Stimulated activated CD4-positive, alpha-beta T cell treated with anti-CD3 and anti-CD28 coated beads, Interleukin-1b, Interleukin-23, amount 100 ng/mL, for 1 hour (primary cell): ENCODE measurements at places on chromosomes 11 and 22.

DNA sequence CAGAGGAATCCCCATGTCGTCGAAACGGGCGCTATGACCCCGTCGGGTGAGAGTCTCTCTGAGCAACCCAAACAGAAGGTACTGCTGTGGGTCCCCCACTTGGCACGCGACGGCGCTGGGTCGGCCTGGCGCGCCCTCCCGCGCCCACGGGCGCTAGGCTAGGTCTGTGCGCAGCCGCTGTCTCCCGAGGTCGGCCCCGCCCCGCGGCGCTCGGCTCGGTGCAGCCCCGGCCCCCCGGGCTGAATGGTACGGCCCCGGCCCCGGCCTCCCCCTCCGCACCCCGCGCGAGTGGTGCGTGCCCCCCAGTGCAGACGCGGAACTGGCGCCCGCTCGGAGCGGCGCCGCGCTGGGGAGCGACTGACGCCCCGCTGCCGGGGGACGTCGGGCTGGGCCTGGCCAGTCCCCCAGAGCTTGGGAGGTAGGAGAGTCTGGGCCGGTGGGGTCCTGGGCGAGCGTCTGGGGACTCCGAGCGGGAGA lies at the start of gene MADD:
TSS of gene MADD (plus strand) at position 305 of the 477 bp plus-strand sequence.
- peak; percentile 84 for DNase-seq

- no peak for DNase-seq
Observed at GRCh38 chr11:27373856-27374602, 11.0 kb upstream of the CCDC34 start.

DNA sequence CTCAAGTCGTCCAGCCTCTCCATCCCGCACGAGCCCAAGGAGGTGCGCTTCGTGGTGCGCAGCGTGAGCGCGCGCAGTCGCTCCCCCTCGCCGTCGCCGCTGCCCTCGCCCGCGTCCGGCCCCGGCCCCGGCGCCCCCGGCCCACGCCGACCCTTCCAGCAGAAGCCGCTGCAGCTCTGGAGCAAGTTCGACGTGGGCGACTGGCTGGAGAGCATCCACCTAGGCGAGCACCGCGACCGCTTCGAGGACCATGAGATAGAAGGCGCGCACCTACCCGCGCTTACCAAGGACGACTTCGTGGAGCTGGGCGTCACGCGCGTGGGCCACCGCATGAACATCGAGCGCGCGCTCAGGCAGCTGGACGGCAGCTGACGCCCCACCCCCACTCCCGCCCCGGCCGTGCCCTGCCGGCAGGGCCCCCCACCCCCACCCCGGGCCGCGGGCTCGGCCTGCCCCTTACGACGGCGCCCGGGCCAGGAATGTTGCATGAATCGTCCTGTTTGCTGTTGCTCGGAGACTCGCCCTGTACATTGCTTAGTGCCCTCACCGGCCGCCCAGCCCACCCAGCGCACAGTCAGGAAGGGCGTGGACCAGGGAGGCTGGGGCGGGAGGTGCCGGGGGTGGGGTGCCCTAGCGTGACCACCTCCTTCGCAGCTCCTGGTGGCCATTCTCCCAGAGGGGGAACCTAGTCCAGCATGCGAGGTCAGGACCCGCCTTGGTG lies 6.9 kb upstream of the ACR start:
- DNase-seq = no peak

- no peak for DNase-seq
Observed at GRCh38 chr11:17559341-17560087, 12.5 kb downstream of the OTOG start.

DNA sequence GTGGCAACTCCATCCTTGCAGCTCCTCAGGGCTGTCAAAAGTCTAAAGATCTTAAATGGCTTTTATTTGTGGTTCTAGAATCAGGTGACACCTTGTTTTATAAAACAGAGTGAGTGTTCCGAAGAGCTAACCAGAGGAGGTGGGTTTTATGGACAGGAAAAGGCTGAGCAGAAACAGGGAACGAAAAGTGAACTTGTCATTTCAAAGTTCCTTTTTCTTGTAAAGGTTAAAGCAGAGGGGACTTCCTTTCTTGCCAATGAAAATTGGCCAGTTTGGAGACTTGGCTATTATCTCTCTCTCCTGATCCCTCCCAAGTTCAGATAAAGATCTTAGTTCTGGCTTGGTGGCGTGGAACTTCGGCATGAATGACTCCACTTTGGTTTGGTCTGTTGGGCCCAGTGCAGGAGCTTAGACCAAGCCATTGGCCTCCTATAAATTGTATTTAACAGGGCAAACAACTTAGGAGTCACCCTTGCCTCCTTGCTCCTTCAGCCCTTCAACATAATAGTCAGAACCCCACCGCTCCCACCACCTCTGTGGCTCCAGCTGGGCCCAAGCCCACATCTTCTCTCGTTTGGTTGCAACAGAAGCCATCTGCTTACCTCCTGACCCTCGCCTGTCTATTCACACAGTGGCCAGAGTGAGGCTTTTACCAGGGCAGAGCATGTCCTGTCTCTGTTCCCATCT lies 102.4 kb upstream of the THY1 start:
- DNase-seq = no peak

- no peak for DNase-seq
Observed at GRCh38 chr11:125454047-125454446, 42.0 kb downstream of the FEZ1 start.

DNA sequence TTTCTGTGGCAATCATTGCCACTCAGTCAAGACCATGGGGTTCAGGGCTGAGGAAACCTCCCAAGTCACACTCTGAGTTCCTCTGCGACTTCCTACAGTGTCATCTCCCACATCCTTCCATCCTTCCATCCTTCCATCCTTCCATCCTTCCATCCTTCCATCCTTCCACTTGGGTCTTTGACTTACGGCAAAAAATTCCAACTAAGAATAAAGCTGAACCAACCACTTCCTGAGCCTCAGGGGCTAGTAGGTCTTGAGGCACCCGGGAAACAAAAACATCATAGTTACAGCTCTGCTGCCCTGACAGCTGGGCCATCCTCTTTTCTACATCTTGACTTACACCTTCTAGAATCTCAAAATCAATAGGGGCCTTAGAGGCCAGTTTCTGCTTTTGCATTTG lies 32.1 kb downstream of the EHF start:
- no peak for DNase-seq

- DNase-seq = no peak
Observed at GRCh38 chr11:116416852-116417251, 355.9 kb downstream of the BUD13 start.

GRCh38 chr11:85810521-85810870 lies 445 bp downstream of the SYTL2 start:
- no peak for DNase-seq

DNA sequence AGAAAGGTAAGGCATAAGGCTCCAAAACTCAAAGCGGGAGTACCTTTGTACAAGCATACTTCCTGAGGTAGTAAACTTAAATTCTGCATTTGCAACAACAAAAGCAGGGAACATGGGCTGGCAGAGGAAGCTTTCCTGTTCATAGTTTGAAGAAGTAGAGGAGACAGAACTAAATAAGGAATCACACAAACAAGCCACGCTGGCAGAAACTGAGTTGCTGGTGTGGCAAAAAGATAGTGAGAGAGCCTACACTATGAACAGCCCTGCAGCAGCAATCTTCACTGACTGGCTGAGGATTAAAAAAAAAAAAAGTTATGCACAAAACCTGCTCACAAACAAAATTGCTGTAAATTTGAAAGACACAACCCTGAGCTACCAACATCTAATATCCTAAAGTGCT lies 46.5 kb downstream of the FCHSD2 start:
- no peak for DNase-seq

DNA sequence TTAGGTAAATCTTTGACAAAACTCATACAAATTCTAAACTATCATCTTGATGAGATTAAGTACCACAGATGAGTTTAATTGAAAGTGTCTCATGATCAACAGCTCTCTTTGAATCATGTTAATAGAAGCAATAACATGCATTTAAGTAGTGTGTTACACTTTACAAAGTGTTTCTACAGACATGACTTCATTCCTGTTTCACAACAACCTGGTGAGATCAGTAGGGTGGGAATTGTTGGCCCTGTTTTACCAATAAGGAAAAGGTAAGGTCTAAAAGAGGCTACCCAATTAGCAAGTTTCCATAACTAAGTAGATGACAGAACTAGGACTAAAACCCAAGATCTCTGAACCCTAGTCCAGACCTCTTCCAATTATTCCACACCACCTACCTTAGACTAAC lies 12.7 kb upstream of the PRSS23 start:
- DNase-seq = no peak

DNA sequence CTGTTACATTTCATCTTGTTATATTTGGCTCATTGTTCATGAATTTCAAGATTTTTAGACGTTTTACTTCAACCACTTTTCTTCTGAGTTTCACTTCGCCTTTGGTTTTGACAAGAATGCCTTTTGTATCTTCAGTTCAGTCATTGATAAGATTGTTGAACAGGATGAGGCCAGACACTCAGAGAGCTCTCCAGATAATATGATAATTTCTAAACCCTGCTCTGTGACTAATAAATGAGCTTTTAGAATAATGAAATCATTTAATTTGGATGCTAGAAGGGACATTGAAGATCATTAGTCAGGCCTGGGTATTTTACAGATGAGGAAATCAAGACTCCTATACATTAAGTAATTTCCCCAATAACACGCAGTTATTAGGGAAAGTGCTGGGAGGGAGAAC lies 37.2 kb upstream of the GRAMD1B start:
- no peak for DNase-seq

DNA sequence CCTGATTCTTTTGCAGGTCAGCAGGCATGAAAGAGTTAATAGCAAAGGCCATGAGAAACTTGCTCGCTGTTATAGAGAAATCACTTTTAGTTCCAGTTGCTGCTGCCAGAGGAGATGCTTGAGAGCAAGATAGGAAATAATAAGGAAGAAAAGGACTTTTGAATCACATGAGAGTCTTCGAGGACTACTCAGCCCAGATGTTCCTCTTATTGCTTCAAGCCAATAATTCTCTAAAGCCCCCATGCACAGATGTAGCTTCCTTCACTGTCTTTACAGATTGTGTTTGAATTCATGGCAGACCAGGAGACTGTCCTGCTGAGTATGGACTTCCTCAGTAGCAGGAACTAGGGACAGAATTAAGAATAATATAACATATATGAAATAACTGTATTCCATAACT lies 50.1 kb upstream of the OLFML1 start:
- no peak for DNase-seq

DNA sequence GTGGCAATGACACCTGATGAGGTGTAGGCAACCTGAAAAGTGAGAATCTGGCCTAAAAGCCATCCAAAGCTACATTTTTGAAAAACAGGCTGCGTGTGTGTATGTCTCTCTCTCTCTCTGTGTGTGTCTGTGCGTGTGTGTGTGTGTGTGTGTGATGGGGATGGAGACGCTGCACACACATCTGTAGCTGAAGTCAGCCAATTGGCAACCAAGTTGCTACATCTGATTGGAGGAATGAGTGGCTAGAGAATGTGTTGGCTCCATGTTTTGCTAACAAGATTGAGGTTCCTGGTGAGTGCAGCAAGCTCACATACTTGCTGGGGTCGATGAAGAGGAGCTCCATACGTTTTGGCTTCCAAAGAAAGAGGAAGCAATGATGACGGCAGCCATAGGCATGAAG lies 311.4 kb upstream of the NCAM1 start:
- DNase-seq = no peak

DNA sequence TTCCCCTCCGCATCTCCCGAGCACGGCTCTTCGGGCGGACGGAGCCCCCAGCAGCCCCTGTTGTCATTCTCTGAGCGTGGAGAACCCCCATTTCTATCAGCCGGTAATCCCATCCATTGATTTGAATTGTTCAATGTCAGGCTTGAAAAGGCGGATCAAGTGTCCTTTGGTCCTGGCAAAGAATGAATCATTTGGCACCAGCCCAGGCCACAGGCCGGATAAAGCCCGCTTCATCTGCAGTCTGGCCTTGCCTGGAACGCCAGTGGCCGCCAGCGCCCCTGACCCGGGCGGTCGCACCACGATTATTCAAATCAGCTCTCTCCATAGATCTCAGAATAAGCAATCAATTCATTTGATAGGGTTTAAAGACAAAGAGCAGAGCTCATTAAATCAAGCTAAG lies 188.9 kb downstream of the BRD1 start:
- no peak for DNase-seq

GRCh38 chr11:117582433-117582832 lies 214.6 kb downstream of the DSCAML1 start:
- no peak for DNase-seq

- DNase-seq = no peak
Observed at GRCh38 chr22:28716686-28717085, 24.9 kb downstream of the CHEK2 start.

DNA sequence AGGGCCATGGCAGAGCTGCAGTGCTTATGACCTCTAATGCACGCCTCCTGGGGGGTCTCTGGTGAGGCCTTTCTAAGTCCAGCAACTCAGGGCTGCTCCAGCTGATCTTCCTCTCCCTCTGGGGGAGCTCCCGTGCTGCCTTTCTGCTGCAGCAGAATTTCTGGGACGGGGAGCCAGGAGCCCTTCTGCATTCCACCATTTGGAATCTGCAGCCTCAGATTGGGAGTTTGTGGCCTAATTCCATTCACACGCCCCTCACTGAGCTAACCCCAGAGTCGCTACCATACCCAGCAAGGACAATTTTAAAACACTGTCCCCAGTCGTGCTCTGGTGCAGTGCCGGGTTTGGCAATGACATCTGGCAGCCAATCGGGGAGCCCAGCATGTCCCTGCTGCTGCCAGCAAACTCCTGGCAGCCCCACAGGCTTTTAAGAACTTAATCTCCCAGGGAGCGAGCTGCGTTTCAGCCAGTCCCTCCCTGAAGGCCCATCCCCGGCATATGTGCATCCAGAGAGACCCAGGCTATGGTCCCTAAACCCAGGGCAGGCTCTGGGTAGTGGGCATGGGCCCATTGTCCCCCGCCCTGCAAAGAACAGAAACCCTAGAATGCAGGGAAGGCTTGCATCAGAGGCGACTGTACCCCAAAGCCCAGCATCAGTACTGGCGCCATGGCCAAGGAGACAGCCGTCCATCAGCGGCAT lies 4.7 kb downstream of the SHANK2 start:
- DNase-seq = no peak

DNA sequence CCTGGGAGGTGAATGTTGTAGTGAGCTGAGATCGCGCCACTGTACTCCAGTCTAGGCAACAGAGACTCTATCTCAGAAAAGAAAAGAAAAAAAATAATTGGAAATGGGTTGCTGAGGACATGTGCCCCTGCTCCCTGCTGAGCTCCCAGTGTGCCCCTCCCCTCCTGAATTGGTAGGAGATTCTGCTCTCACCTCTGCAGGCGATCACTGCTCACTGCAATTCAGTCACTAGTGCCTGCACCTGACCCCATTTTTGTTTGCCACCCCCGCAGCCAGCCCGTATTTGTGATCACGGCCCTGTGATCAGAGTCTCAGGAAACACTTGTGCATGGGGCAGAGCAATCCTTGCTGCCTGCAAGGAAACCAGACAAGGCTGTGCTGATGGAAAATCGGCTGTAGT lies 16.3 kb upstream of the SEC14L3 start:
- no peak for DNase-seq

GRCh38 chr11:86802601-86803051 lies 2.3 kb downstream of the PRSS23 start:
- no peak for DNase-seq

GRCh38 chr11:83063073-83063754 lies 8.5 kb downstream of the RAB30 start:
- no peak for DNase-seq
